ENCODE measurements at places on chromosomes 6 and 20.

DNA sequence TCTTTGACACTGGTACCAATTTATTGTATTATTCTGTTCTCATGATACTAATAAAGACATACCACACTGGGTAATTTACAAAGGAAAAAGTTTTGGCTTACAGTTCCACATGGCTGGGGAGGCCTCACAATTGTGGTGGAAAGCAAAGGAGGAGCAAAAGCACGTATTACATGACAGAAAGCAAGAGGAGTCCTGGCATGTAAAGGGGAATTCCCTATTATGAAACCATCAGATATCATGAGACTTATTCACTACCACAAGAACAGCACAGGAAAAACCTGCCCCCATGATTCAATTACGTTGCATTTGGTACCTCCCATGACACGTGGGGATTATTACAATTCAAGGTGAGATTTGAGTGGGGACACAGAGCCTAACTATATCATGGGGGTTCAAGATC lies 43.4 kb downstream of the SLC22A2 start:
- DNase-seq = no peak

GRCh38 chr6:123941855-123942254 lies 138.2 kb downstream of the NKAIN2 start:
- no peak for DNase-seq

DNA sequence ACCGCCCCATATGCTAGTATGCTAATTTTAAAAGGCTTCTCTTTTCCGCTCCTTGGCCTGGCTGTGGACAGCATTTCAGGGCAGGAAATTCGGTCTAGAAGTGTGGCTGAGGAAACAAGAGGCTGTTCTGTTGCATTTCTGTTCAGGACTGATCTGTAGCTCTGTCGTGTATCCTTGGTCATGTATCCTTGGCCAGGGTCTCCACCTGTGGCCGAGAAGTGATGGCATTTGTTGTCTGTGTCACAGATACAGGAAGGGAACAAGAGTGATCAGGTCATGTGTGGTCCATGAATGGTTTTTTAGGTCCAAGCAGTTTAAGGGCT lies 300.5 kb upstream of the SUPT3H start:
- DNase-seq = no peak

DNA sequence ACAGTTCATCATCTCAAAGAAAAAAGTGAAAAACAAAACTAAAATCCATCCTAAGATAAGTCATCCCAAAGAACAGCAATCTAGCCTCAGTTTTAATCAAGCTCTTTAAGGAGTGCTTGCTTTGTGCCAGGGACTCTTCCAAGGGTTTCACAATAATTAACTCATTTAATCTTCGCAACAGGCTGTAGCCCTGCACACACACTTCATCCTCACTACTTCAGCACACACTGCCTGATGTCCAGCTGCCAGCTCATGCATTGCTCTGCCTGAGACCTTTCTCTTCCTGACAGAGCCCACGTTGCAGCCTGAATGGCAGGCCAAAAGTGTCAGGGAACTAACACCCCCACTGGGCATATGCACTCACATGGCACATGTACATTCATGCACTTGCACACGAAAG lies 21.2 kb upstream of the PTPRT start:
- no peak for DNase-seq

DNA sequence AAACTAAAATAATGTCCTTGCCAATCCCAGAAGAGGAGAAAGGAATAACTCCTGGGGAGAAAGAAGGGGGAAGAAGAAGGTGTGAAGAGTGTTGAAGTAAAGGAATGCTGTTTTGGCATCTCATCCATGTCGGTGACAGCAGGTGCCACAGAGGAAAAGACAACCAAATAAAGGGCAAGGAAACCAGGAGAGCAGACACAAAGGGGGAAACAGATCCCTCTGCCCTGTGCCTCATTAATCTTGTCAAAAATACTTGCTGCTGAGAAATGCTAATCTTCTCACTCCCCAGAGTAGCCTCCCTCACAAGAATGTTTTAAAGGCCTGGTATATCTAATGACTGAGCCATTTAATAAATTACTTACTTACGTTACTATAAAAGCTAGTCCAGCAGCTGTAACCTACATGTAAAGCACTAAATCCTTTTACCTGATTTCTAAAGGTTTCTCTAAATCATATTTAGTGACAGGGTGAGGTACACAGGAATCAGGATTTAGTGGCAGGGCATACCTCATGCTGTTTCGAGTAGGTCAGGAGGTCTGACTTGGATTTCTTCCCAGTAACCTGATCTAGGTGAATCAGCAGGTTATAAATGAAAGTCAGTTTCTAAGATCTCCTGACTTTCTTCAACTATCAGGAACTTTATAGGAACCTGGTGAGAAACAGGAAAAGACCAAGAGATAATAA lies 377.1 kb downstream of the CENPW start:
- no peak for DNase-seq

DNA sequence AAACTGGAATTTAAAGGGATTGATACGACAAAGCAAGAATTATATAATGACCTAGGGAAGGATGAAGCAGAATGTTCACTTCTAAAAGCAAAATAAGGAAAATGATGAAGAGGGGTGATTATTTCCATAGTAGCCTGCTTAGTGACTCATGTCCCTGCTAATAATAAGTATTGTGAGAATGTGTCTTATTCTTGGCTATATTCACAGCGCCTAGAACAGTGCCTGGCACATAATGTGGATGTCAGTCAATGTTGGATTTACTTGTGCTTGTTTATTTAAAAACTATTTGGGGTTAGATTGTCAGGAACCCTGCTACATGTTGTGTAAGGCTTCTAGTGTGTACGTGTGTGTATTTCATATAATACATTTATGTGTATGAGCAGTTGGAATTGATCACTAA lies 85.1 kb downstream of the ZFAND3 start:
- DNase-seq = no peak

DNA sequence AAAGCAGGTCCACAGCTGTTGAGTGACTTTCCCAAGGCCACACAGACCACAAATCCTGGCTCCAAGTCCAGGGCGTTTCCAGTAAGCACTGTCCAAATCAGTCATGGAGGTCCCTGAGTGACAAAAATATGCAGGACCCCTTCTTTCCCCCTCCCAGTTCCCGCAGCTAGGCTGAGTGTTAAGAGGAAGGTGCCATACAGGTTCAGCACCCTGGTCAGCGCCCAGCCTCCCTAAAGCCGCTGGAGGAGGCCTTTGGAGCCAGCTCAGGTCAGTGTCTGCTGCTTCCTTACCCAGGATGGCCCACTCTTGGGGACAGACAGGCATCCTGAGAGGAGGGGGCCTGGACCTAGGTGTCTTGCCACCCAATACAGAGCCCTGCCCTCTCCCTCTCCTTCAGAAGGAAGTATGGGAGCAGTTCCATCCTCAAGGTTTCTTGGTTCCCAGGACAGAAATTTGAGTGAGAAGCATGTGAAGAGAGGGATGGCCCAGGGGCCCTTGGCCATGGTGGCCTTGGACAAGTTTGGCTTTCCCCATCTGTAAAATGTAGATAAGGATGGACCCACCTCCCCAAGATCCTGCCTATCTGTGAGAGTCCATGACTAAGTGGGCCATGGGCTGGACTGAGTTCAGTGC lies 13.2 kb downstream of the TMEM74B start:
- no peak for DNase-seq

GRCh38 chr6:164021589-164022250 lies 607.2 kb downstream of the QKI start:
- DNase-seq = no peak

- no peak for DNase-seq
These were observed 155.9 kb downstream of the NRN1 start for GRCh38 chr6:5850848-5851255.

GRCh38 chr6:106087548-106088325 lies 1.6 kb downstream of the PRDM1 start:
- no peak for DNase-seq

GRCh38 chr20:12217382-12217781 lies 299.7 kb downstream of the BTBD3 start:
- no peak for DNase-seq

- no peak for DNase-seq
These were observed 115.1 kb downstream of the MAP7 start for GRCh38 chr6:136435101-136435500.

DNA sequence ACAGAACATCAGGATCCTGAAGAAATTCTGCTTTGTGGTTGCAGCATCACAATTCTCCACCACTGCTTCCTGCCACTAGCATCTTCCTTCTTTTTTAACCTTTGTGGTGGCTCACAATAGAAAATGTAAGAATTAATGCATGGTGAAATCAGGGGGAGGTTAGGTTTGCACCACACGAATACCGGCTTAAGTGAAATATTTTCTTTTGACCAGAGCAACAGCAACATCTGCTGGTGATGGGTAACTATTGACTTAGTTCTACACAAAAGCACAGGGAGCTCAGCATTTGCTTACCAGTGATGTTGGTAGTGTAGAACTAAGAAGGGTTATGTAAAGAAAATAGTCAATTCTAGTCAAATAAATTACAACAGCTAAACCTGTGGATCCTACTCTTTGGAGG lies 280.5 kb downstream of the SYNE1 start:
- no peak for DNase-seq

DNA sequence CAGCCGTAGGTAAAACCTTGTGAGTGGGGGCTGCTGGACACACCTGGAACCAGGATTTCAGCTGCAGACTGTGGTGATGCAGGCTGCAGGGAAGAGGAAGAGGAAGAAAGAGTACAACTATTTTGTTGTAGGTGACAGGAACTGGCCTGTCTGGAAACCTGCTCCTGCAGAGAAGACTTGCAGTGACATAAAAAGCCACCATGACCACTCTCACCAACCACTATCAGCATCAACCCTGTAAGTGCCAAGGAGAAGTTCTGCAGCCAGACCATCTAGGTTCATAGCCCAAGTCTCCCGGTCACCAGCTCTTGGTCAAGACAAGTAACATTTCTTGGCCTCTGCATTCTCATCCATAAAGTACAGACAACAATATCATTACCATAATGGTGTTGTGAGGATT lies 91.2 kb downstream of the PREX1 start:
- no peak for DNase-seq

- DNase-seq = no peak
These were observed 2.7 kb downstream of the HLA-DOB start for GRCh38 chr6:32814145-32814544.

DNA sequence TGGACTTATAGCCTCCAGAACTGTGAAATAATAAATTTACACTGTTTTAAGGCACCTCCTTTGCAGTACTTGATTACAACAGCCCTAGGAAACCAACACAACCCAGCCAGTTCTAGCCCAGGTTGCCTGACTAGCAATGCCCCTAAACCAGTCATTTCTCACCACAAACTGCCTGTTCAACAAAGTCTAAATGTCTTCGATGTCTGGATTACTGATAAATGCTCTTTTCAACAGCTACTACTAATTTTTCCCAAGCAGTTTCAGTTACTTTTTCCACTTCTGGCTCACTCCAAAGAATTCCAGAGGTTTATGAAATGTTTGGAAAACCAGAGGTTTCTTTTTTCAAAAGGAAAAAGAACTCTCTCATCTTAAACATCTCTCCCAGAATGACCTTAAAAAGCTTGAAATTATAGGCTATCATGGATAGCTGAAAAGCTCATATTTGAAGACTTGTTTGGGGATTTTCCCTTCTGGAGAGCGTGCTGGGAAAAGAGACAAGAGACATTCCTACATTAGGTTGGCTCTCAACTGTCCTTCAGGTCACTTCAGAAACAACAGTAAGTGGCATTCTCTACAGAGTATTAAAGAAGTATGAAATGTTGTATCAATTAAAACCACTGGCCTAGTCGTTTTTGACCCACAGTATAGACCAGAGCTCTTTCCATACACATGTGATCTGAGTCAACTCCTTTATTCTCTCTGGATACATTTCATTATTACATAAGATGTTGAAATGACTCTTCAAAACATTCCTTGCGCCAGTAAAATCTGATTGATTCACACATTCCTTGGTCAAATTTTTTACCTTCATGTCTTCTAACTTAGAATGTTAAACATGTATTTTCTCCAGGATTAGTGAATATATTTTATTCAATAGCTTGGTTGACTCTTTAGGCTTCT lies 265.9 kb downstream of the COL12A1 start:
- no peak for DNase-seq

GRCh38 chr20:16098890-16099639 lies 474.2 kb downstream of the KIF16B start:
- no peak for DNase-seq

GRCh38 chr20:20887593-20888265 lies 175.3 kb upstream of the RALGAPA2 start:
- DNase-seq = no peak

- DNase-seq = no peak
These were observed 64.4 kb upstream of the IYD start for GRCh38 chr6:150304429-150304828.
